SJCRH30 (cell line): ENCODE measurements at places on chromosomes 7 and 10.

GRCh38 chr7:11709196-11709595 is 122.8 kb downstream of the THSD7A start:
- DNase-seq = no peak

DNA sequence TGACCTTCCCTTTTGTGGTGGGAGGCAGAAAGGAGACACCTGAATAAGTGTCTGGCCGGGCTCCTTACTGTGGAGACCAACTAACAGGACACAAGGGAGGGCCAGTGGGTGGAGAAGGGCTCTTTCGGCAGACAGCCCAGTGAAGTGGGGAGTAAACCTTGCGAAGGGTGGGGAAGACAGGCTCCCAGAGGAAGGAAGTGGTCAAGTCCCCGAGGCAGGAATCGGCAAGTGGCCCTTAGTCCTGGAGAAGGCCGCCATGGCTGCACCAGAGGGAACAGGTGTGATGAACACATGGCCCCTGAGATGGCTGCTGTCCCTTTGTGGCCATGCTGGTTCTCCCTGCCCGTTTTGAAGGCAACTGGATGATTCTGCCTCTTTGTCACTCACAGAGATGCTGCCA is 187.2 kb upstream of the IGFBP3 start:
- DNase-seq = peak; percentile 13

DNA sequence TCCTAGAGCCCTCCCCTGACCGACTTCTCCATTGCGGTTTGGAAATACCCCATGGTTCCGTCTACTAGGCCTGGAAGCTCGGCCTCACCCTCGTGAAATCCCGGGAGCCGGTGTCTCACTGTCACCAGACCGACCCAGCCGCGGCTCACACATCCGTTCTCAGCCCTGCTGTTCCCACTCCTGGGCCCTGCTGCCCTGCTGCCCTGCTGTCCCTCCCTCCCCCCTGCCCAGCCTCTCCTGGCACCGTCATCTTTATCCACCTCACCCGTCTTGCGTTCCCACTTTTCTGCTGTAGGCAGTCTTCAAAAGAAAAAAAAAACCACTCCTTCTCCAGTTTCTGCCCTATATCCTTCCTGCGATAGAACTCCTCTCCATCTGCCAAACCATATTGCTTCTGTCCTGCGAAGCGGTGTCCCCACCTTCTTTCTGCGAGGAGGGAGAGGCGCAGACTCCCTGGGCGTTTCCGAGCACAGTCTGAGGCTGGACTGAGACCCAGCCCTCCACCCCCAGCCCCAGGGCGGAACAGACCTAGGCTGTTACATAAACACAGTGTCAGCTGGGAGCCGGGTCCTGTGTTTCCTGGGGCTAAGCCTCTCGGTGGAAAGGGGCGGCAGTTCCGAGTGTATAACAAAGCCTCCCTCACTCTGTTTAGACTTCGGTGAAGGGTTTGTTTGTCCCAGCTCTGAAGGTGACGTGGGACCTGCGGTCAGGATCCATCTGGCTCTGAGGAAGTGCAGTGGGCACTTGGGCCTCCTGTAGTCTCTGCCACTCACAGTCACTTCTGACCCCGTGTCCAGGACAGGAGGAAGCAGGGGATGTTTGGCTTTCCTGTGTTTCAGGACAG is 2.8 kb downstream of the AGAP3 start:
- peak; percentile 90 for DNase-seq

- peak; percentile 65 for DNase-seq
These were observed 305.5 kb downstream of the DNAJB9 start for GRCh38 chr7:108875139-108875538.
